Upper lobe of left lung (tissue), 6 donors: ENCODE measurements at places on chromosomes 7 and 10. TPM values are rescaled to one million over a fixed set of nuclear protein-coding genes. Genes with fewer than 3 reads are reported as not detected.

DNA sequence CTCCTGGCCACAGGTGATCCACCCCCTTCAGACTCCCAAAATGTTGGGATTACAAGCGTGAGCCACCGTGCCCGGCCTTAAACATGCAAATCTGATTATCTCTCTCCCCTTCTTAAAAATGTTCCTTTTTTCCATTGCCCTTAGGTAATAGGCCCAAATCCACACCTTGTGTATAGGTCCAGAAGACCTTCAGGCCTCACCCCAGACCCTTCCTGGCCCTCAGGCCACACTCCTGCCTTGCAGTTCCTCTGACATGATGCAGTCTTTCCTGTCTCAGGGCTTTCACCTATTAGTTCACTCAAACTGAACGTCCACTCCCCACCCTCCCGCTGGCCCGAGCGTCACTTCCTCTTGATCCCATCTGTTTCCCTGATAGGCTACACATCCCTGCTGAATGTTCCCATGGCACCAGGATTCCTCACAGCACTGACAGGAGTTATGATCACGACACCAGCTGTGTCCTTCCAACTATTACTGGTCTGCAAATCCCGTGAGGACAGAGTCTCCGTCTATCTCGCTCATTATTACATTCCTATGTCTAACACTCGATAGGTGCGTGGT lies 46.4 kb downstream of the DENND2A start:
- no peak for DNase-seq

DNA sequence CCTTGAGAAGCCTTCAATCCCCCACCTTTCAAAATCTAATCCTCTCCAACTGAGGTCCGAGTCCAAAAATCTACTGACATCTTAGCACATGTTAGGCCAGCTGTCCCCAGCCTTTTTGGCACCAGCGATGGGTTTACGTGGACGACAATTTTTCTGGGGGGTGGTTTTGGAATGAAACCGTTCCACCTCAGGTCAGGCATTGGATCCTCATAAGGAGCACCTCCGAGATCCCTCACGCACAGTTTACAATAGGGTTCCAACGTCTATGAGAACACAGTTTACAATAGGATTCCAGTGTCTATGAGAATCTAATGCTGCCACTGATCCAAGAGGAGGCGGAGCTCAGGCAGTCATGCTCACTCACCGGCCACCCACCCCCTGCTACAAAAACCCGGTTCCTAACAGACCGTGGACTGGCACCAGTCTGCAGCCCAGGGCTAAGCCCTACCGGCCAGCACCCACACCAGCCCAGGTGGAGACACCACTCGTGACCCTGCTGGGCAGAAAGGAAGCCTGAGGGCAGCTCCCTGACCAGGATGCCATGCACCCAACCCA lies 107.6 kb downstream of the DIP2C start:
- DNase-seq: no peak

DNA sequence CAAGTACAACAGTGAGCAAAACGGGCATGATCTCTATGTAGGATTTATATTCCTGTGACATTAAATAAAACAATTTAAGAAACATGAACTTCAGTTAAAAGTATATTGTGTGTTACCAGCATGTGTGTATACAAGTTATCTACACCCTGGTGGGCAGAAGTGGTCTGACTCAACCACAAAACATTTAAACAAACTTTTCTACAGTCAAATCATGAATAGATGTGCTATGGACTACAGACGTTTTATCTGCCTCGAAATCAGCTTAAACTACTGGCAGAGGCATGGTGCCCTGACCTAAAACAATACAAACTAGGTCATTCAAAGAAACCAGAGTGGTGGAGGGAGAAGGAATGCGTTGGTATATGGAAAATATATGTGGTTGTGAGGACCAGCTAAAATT lies 3.6 kb downstream of the ARL3 start:
- no peak for DNase-seq

DNA sequence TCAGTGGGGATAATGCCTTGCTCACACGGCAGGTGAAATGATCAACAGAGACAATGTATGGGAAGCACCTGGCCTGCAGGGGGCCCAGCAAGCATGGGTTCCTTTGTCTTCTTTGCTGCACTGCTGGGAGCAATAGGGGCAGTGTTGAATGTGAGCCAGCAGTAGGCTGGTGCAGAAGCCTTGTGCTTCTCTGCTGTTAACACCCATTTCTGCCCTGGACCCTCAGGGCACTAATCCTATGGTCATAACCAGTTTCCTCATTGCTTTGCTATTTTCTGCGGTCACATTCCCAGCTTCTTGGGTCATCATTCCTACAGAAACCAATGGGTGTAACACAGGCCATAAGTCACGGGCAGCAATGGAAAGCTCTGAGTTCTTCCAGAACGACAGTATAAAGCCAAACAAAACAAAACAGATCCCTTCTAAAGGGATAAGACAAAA lies 10.9 kb upstream of the LGI1 start:
- DNase-seq: no peak

- DNase-seq: no peak
Observed at GRCh38 chr10:92313750-92314149, 22.8 kb downstream of the MARCHF5 start.

DNA sequence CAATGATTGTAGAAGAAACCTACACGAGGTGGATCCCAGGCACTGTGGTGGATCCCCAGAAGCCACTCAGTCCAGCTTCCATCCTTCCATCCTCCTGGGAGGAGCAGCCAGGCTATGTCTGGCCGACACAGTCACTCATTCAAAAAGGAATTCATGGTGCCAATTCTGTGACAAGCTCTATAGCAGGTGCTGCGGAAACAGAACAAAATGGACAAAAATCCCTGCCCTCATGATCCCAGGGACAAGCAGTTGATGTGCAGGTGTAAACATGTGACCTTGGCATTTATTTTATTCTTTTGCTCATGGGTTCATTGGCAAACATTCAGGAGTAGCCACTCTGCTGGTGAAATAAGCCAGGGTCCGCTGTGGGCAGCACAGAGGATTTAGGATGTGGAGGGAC lies 49.2 kb upstream of the FGFR2 start:
- no peak for DNase-seq

- DNase-seq: no peak
Observed at GRCh38 chr7:113142385-113143119, 24.2 kb upstream of the SMIM30 start.

DNA sequence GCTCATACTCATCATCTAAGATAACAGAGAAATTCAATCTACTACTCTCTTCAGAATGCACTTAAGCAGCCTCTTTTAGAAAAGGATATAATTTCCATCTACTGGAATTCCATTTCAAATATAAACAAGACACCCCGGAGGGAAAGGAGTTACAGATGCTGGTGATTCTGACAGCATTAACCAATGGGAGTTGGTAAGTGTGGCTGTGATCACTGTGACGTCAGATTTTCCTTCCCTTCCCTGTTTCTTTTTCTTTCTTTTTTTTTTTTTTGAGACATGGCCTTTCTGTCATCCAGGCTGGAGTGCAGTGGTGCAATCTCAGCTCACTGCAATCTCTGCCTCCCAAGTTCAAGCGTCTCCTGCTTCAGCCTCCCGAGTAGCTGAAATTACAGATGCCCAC lies 106.6 kb downstream of the ACTR3B start:
- DNase-seq: no peak

DNA sequence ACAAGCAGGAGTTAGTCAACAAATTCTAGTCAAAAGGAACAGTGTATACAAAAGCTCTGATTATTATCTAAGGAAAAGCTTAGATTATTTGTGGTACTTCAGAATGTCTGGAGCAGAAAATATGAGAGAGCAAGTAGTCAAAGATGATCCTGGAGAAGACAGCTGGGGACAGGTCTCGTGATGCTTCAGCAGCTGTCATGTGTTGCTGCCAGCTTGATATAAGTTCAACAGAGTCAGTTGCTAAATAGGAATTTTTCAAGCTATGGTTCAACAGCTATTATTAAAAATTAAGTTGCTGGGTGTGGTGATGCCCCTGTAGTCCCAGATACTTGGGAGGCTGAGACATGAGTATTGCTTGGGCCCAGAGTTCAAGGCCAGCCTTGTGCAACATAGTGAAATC lies 240.0 kb upstream of the RHOBTB1 start:
- no peak for DNase-seq

DNA sequence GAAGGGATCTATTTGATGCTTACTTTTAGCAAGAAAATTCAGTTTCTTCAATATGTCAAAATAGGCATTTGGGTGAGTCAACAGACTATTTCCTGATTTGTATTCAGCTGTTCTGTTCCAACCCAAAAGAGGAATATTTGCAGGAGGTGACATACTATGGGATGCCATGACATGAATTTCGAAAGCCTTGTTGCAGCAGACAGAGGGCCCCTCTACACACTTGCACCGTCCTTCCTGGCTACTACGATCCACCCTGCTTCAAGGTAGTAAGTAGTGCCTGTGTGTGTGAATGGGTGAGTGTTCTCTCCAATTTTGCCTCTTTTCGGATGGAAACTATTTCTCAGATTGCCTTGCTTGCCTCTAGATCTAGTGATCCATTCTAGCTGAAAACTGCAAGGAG lies 413.0 kb upstream of the ADARB2 start:
- no peak for DNase-seq

DNA sequence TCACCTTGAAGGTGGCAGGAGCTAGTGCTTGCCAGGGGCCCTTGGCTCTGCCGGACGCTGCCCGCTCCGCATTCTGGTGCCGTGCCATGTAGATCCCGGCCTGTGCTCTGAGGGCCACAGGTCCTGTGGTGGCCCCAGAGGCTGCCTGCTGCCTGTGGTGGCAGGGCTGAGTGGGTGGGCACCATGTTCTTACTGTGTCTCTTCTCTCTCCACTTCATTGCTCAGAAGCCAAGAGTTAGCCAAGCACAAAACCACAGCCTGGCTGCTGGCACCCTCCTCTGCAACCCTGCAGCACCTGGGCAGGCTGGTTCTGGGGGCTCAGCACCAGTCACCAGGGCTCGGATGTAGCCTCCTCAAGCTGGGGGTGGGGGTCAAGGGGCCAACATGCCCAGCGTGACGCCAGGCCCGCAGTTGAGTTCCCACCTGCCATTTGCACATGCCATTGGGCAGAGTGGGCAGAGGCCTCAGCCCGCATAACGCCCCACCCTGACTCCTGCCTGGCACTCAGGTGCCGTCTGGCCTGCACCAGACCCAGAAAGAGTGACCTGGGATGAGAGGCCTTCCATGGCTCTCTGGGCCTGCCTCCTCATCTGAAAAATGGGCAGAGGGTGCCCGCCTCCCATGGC lies 16.3 kb downstream of the ZMIZ1 start:
- DNase-seq: no peak

DNA sequence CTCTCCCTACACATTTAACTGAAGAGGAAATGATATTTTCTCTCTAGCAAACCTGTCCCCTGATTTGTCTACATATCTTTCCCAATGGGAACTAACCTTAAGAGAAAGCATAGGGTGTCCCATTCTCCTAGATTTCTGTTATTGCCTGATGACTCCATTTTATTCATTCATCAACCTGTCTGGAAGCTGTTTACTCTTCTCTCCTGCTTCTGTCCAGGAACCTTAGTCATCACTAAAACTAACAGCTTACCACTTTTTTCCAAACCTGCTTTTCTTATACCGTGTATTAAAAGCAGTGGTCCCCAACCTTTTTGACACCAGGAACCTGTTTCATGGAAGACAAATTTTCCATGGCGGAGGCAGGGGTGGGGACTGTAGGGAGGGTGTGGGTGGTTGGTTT lies 473.3 kb upstream of the PCDH15 start:
- DNase-seq: no peak

DNA sequence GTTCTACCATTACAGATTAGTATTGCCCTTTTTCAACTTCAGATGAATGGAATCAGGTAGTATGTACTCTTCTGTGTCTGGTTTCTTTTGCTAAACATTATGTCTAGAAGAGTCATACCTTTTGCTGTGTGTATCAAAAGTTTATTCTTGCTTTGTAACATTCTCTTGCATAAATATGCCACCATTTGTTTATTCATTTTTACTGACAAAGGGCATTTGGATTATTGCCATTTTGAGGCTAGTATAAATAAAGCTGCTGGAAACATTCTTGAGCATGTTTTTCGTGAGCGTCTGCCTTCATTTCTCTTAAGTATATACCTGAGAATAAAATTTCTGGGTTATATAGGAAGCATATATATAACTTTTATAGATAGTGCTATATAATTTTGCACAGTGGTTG lies 121.7 kb upstream of the CSTF2T start:
- DNase-seq: no peak

- DNase-seq: no peak
Observed at GRCh38 chr7:38938001-38938485, 29.1 kb upstream of the VPS41 start.

GRCh38 chr7:71727347-71727746 lies 595.4 kb downstream of the GALNT17 start:
- DNase-seq: no peak

MOGAT3 gene
- not detected for total RNA-seq

C10orf53 gene
- not detected for total RNA-seq
